ENCODE measurements at places on chromosomes 5 and 9.

GRCh38 chr9:96062854-96063253, 187.4 kb downstream of the ERCC6L2 start:
- DNase-seq = no peak

DNA sequence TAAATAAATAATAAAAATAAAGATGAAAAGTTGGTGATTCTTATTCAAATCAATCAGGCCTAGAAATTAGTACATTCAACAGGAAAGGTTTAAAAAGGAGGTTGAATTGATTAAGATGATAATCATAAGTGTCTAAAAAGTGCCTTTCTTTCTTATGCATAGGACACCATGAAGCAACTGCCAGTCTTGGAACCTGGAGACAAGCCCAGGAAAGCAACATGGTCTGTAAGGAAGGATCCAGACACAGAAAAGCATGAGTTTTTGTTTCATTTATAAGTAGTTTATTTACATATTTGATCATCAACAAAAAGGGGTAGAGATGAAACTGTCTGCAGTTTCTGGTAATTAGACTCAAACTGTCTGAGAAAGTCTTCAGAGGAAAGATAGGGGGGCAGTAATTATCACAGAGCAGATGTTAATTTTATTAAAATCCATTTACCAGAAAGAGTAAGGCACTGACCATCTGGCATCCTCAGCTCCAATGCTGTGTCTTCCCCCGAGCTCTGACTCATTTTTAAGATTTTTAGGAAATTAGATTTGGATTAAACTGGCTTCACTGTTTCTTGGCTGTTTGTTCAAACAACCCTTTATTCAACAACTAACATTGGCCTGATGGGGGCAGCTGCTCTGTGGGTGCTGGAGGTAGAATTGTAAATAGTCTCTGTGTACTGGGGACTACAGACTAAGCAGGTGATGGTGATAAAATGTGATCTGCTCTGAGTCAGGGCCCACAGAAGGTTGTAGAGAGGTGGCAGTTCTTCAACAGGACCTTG, 2.7 kb downstream of the RABEPK start:
- DNase-seq = no peak

- no peak for DNase-seq
Measured at GRCh38 chr5:74798977-74799911, 32.2 kb downstream of the NSA2 start.

GRCh38 chr9:7289773-7290172, 509.8 kb downstream of the DMAC1 start:
- no peak for DNase-seq

DNA sequence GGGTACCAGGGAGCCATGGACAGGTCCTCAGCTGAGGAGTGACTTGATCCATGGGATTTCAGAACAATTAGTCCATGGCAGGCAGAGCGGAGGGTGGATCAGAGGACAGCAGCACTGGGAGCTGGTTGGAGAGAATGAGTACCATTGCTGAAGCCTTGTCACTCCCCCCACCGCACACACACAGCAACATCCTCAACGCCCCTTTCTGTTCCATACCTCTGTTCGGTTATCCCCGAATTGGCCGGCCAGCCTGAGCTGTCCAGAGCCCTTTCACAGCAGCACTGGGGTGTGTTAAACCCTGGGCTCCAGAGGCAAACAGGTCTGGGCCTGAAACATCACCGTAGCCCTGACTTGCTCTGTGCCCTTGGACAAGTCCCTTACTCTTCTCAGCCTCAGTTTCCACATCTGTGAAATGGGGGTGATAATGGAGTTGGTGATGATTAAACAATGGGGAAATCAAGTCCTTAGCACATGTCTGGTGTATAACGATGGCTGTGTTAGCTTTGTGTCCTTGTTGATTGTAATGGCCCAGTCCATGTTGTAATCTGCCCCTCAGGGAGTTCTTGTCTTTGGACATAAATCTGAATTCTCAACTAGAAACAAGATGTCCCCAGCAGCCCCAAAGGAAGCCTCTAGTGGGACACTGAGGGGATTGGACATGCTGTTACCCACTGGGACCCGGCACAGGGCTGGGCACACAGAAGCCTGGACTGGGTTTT, 16.9 kb downstream of the GSN start:
- DNase-seq = no peak
